Calu3 (cell line): ENCODE measurements at places on chromosomes 1 and 21. TPM values are rescaled to one million over a fixed set of nuclear protein-coding genes. Genes with fewer than 3 reads are reported as not detected.

DNA sequence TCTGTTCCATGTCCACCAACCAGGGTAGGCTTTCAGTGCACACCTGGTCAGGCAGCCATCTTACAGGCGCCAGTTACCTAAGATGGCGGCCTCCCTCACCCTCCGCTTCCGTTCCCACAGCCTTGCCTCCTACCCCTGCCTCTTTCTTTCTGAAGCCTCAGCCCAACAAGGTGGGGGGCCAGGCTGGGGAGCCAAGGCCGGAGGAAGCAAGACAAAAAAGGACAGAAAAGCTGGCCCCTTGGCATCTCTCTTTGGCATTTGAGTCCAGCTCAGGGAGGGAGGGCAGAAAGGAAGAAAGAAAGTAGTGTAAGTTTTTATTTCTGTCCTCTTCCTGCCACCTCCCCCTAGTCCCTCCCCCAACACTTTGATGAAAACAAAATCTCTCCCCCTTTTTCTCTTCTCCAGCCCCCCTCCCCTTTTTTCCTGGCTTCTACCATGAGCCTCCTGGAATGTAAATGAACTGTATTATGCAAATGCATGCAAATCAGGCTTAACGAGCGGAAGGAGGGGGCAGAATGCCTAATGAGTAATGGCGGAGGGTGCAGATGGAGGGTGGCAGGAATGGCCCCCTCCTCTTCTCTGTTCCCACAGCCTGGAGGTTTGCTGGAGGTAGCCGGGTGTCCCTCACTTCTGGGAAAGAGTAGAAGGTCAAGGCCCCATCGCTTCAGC lies 43.8 kb downstream of the RHBG start:
- DNase-seq, result no peak

DNA sequence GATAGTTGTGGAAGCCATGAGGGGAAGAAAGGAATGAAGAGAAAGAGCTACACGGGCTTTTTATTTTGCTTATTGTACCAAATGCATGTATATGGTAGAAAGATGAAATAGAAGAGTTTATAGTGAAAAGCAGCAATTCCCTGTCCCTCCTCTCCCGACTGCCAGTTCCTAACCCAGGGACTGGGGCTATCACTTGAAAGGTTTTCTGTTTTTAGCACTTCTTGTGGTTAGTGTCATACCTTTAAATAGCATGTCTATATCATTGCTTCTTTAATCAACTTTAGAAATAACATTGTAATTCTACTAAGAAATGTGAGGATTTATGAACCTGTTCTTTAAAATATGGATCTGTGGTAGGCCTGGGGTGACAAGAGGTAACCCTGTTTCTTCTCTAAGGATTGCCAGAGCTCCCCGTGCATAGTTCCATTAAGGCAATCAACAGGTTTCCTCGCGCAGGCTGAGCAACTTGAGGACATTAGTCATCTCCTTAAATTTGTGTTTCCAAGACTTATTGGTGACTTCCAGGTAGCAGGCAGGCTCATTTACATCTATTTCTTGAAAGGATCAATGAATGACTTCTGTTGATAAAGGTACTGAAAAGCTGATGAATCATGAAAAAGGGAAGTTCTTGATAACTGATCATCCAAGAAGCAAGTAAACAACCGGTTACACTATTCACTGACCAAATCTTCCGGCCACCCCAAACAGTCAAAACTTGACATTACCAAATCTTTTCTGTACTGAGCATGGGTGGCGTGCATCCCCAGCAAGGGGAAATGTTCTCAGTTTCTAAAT lies 37.8 kb upstream of the S1PR1 start:
- DNase-seq, result no peak

GRCh38 chr1:207328908-207329440 lies 7.5 kb downstream of the CD55 start:
- DNase-seq, result no peak

DNA sequence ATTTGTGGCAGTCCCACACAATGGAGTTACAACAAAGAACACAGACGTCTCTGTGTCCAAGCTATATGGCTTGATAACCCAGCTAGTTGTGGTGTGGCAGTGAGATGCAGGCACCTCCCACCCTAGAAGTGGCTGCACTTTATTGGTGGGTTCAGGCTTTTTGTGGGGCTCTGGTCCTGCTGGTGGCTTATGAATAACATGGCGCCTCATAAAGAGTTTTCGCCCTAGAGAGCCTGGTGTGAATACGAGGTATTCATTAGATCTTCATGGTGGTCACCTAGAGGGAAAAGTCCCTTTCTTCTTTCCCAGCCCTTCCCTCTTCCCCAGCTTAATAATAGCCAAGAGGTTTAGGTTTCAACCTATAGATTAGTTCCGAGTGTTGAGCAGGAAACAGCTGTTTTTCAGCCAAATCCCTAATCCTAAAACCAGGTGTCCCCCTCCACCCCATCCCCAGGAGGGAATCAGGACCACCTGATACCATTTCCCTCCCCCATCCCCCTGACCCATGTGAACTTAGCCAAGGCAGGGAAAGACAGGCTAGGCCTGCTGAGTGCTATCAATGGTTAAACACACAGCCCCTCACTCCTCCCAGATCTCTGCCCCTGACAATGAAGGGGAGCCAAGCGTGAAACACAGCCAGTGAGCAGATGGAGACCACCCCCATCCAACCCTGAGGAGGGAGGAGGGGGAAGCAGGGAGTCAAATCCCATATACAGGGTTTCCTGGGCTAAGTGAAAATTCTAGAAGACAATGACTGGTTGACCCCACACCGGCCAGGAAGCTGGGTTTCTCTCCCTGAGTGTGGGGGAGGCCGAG lies 58.2 kb downstream of the NFASC start:
- DNase-seq, result no peak

- no peak for DNase-seq
Measured at GRCh38 chr1:212862111-212862690, 4.1 kb downstream of the FLVCR1 start.

The PPIAL4G gene
- total RNA-seq, result not detected in 2 replicates
